ENCODE measurements at places on chromosomes 3 and 15.

GRCh38 chr3:56753206-56753820, 48.4 kb downstream of the ARHGEF3 start:
- peak; percentile 57 for DNase-seq

DNA sequence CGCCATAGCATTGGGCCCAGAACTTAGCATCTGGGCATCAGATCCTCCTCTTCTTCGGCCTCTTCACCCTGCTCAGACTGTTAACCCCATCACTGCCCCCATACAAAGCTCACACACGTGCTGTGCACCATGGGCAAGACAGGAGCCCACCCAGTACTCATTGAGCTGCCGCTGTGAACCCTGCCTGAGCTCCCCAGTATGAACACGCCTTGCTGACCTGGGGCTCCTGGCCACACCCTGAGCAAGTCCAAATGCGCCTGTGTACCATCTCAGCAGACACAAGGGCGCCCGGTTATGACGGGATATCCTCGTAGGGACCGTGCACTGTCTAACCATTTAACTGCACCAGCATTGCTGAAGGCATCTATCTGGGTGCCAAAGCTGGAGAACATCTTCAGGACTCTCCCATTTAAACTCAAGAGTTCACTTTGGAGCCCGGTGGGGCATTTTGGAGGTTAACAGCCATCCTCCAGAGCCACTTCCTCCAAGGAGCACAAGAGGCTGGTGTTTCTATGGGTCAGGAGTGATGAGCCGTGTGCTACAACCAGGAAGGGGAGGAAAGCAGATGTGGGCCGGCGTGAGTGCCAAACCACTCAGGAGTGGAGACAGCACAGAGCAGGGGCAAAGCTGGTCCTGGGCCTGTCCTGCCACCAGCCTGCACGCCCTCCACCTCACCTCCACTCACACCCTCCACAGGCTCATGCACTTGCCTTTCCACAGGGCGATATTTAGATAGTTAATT, 12.1 kb downstream of the PRR23E start:
- peak; percentile 38 for DNase-seq

DNA sequence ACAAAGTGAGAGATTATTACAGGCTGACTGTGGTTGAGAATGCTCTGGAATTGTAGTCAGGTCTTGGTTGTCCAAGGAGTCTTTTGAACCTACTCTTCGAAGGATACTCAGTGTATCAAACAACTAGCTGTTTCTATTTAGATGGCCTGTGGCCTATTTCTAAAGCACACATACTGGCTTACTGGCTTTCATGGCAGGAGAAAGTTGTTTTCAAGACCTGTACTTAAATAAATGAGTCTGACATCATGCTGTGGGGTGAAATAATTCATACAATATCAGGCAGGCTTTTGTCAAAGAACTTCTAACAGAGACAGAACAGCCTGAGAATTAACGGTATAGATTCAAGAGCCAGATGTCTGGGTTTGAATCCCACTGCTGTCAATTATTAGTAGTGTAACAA, 316.7 kb upstream of the SEMA6D start:
- no peak for DNase-seq

DNA sequence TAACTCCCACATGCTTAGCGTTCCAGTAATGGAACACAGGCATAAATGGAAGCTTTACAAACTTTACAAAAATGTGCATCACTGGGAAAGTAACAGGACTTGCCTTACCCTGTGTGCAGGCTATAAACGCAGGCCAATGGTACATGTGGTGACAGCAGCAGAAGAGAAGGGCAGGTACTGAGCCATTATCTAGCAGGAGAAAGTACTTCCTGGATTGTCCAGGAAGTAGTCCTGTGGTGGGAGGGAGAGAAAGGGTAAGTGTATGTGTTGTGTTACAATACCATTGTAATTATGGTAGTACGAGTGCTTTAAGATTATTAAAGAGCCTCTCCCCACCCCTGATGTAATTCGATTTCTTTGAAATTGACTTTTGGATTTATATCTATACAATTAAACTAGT, 5.3 kb downstream of the ATP1B3 start:
- no peak for DNase-seq

DNA sequence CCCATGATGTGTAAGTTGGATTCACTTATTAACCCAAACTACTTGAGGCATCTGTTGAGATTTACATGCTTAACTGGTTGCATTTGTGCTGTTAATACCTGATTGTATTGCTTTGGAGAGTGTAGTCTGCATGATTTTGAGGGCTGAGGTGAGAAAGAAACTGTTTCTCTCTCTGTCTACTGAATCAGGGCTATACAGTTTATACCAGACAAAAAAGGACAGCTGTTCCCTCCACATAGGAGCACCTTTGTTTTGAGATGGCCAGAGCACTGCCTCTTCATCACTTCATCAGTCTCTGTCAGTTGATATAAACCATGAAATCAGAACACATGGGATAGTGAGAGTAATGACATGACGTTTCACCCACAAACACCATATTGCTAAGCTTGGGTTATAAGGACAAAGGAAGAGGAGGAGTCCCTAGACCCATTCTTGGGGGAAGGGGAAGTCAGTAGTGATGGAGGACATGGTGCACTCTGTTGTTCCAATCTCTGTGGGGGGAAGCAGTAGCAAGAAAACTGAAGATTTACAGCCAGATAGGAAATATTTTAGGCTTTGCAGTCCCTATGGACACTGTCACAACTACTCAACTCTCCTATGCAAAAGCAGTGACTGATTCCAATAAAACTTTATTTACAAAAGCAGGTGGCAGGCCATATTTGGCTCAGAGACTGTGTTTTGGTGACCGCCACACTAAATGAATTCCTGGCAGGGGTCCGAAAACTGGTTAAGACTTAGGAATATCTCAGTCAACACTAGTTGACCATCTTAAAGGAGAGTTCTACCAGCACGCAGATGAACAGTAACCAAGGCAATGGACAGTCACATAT, 123.9 kb upstream of the NR2E3 start:
- DNase-seq = no peak

- no peak for DNase-seq
Measured at GRCh38 chr3:49173792-49174170, 2.4 kb downstream of the KLHDC8B start.

All from activated CD8-positive, alpha-beta memory T cell treated with anti-CD3 and anti-CD28 coated beads for 24 hours (primary cell).